Fibroblast of skin of right biceps (primary cell): ENCODE measurements at places on chromosomes 5 and 9.
A peak's percentile ranks its signal among the peaks of the same experiment; 100 is the strongest.

DNA sequence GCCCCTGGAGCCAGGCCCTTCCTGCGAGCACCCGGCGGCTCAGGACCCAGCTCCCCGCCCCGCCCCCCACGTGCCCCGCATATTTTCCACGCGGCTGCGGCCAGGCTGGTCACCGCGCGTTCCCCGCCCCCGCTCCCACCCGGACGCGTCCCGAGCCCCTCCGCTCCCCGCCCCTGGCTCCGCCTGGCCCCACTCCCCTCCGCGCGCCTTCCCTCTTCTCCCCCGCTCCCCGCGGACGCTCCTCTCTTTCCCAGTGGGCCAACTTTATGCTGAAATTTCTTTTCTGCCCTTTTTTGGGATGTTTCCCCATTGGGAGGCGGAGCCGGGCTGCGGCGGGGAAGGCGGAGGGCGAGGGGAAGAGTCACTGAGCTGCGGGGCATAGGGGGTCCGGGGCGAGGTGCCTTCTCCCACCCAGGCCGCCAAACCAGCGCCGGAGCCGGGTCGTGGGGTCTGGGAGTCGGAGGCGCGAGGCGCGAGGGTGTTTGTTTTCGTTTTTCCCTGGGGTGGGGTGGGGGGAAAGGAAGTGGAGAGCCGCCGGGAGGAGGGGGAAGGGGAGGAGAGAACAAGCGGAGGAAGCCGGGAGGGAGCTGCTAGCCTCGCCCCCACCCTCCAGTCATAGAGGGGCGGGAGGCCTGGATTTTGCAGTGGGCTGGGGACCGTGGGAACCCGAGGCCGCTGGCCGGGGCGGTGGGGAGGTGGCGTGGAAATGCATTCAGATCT is 1.0 kb upstream of the TPM2 start:
- peak; percentile 90 for DNase-seq

- DNase-seq: peak; percentile 94
Measured at GRCh38 chr5:84437673-84438315, 53.1 kb upstream of the EDIL3 start.

- DNase-seq: peak; percentile 37
Measured at GRCh38 chr5:57698802-57699201, 216.2 kb upstream of the ACTBL2 start.

DNA sequence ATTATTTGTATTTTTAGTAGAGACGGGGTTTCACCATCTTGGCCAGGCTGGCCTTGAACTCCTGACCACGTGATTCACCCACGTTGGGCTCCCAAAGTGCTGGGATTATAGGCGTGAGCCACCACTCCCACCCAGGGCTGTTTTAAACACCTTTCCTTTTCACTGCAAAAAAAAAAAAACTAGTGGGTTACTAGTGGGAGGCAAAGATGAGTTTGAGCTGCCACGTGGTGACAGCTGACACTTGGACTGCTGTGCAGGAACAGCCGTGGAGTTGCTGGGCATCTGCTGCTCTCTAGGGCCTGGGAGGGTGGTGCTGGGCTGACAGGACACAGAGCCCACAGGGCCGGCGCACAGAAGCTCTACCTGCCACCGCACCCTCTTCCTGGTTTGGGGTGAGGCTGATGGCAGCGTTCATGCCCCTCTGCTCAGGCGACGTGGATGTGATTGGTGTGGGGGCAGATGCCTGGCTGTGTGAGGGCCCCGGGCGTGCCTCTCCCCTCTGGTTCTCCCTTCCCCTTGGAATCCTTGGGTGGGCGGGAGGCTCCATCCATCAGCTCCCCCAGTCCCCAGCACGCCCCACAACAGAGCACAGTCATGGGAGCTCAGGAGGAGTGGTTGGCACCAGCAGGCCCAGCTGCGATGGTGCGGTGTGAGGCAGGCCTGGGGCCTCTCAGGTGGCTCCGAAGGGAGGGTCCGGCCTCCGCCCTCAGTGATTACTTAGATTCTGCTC is 16.9 kb downstream of the RABL6 start:
- no peak for DNase-seq

DNA sequence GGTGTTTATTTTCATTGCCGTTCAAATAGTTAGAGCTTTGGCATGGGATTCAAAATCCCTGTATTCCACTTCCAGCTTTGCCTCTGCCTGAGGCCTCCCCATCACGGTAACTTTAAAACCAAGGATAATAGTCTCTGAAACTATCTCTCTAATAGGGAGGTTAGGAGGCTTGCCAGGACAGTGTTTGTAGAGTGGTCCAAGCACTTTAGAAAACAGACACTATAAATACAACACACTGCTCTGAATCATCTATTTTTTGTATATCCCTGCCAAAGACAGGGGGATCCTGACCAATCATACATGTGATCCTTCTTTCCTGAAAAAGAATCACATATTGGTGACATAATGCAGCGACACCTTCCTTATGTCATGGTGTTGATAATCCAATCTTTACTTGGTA is 326.8 kb downstream of the BNC2 start:
- no peak for DNase-seq

- no peak for DNase-seq
Measured at GRCh38 chr5:67465537-67466207, 269.1 kb upstream of the CD180 start.

- peak; percentile 30 for DNase-seq
Measured at GRCh38 chr5:73160239-73160671, 12.7 kb upstream of the TMEM174 start.

- DNase-seq: no peak
Measured at GRCh38 chr5:17785774-17786173, 151.5 kb downstream of the TAF11L14 start.

GRCh38 chr9:3954331-3955304 is 345.2 kb downstream of the GLIS3 start:
- peak; percentile 75 for DNase-seq

DNA sequence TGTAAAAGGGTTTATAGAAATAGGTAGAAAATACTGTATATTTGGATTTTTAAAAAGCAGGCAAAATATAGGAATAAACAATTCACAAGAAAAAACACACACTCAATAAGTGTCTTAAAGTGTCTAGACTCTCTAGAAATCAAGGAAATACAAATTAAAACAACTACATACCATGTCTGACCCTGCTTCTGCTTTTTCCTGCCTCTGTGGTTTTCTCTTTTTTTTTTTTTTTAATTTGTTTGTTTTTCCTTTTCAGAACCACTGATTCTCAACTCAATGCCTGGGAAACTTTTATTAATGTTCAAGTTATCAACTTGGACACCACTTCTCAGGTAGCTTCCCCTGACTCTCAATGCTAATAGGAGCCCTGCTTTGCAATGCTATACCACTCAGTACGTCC is 25.5 kb upstream of the TAS2R1 start:
- DNase-seq: no peak

GRCh38 chr5:131321066-131321465 is 57.2 kb downstream of the CDC42SE2 start:
- DNase-seq: no peak

- peak; percentile 71 for DNase-seq
Measured at GRCh38 chr9:136327304-136327974, at the start of gene GPSM1. TSS of gene GPSM1 (plus strand) at chr9:136327539. CDS start at chr9:136327696, 157 bp downstream.

DNA sequence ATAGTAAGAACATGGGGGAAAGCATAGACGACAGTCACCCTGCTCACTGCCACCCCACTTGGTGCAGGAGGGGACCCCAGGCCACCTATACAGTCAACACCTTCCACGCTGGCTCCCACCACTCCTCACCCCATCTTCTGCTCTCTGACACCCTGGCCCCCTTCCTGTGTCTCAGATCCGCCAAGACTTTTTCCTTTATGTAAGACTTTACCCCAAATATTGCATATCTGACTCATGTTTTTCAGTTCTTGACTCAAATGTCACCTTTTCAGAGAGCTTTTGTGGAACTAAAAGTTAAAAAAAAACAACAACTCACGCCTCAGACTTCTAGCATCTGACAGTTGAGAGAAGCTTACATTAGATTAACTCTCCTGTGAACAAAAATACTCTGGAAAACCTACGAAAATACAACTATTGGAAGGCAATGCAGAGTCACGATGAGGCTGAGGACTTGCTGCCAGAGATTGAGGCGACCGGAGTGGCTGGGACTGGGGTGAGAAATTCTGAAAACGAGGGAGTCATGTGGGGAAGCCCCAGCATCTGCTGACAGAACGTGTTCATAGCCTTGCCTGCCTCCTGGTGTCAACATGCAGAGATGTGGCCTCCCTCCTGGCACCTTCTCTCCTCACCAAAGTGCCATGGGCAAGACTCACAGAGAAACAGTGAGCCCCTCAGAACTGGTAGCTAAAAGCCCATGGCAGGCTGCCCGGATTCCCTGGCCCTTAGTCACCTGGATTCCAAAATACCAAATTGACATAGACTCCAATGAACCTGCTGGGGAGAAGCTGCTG is 22.4 kb upstream of the FCN2 start:
- DNase-seq: peak; percentile 68

DNA sequence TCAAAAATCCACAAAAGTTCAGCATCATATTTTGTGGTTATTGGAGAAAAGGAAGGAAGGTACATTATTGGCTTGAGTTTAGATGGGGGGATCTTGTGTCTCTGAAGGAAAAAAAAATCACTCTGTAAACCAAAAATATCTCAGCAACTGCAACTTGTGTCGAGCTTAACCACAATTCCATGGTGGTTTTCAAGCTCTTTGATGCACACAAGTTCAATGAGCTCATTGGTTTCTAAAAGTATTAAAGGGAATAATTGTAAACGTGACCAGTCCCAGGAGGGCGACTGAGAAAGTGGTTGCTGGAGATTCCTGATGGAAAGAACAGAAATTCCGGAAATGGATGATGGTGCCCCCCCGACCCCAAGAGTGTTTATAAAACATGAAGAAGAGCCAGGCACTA is 173.8 kb downstream of the PSAT1 start:
- DNase-seq: peak; percentile 10

GRCh38 chr9:65403721-65404120 is 118.7 kb upstream of the FOXD4L5 start:
- DNase-seq: no peak

GRCh38 chr9:117772960-117773359 is 68.8 kb downstream of the TLR4 start:
- peak; percentile 78 for DNase-seq

DNA sequence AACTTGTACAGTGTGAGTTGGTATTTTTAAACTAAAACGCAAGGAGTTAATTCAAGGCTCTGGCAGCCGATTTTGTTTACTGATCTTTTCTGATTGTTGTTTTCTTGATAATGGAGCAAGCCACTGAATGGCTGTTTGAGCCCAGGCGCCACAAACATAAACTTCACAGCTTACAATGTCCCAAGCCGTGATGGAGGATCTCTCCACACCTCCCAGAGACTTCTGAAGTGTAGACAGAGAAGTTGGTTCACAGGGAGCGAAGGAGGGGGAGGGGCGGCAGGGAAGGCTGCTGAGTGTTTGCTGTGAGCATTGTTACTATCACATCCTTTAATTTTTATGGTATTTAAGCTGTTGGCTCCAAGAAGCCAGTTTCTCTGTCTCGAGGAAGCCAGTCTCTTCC is 14.7 kb downstream of the ISL1 start:
- DNase-seq: no peak

GRCh38 chr9:86406366-86406765 is 52.2 kb upstream of the TUT7 start:
- DNase-seq: peak; percentile 70

DNA sequence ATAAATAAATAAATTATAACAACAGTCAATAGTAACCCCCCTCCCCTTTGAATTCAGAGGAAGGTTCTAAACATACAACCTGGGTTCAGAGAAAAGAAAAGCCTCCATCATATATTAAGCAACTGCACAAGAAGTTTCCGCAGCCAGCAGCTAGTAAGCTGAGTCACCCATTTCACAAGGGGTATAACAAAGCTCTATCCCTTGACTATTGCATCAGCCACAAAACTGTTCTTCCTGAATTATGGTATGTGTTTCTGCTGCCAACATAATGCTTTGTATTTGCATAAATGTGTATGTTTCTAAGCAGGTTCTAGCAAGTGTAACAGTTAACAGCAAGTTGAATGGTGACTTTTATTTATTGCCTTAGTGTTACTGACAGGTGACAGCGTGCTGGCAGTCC is 6.8 kb upstream of the CEP120 start:
- DNase-seq: peak; percentile 91

- DNase-seq: no peak
Measured at GRCh38 chr9:135269912-135270830, 182.7 kb downstream of the OLFM1 start.

GRCh38 chr5:94841598-94842322 is 223.3 kb downstream of the SLF1 start:
- no peak for DNase-seq

DNA sequence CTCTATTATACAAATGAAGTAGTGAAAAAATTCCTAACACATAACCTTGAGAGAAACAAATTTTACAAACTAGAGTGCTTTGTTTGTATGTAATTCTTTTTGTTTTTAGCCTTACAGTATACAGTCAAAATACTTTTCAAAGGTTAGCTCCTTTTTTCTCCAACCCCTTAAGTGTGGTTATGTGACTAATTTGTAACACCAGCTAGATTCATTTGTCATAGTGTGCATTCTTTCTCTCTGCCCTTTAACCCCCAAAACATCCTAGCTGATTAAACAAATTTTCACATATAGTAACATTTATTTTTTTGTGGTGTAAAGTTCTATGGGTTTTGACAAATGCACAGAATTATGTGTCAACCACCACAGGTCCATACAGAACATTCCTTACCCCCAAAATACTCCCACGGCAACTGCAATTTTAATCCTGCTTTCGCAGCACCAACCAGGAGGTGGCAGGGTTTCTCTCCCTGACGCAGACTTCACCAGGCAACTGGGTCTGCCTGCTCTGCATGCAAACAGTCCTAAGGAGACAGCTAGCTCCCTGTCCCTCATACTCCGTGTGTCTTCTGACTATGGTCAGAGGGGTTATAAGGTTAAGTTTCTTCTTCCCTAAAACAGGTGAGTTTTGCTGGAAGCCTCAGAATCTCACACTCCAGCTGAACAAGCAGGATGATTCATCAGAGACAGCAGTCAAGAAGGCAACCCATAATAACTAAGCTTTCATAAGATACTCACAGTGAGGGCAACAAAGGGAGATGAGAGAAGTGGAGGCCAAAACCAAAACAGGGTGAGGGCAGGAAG is 44.5 kb upstream of the NR5A1 start:
- DNase-seq: peak; percentile 74

DNA sequence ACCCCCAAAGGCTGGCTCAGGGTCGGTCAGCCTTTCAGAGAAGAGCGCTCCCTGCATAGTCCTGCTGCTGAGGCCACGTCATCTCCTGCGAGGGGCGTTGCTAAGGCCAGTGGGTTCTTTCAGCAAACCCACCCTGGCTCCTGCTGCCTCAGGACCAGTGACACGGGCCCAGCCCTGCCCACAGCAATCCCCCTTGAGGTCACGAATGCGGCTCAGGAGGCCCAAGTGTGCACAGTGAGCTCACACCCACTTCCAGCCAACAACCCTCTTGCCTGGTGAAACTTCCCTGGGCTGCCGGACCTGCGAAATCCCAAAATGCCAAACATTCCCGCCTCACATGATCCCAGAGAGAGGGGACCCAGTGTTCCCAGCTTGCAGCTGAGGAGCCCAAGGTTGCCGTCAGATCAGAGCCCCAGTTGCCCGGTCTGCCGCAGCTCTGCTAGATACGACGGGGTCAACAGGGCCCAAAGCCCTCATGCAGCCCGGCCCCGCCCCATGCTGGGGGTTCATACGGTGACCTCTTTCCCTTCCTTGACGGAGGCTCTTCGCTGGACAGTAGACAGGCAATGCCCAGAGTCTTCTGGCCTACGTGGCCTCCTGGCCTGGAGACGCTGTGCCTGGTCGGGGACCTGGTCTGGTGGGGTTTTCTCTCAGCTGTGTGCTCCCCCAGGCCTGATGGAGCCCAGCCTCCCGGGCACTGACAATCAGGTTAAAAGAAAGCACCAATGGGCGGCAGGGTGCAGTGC is 116.4 kb upstream of the COL5A1 start:
- no peak for DNase-seq

GRCh38 chr9:102000956-102001355 is 262.5 kb upstream of the GRIN3A start:
- no peak for DNase-seq
